Camera-type eye (tissue), 1 donor: ENCODE measurements at places on chromosomes 7 and 10. TPM values are rescaled to one million over a fixed set of nuclear protein-coding genes. Genes with fewer than 3 reads are reported as not detected.

Gene DDC
- total RNA-seq = 4.3 TPM

Gene EN2
- total RNA-seq = 0.11 TPM

Gene WDR91
- total RNA-seq = 19.0 TPM

Gene WDFY4
- 3.5 TPM for total RNA-seq

Gene CPEB3
- total RNA-seq = 18.1 TPM

Gene PDCD4
- 155 TPM for total RNA-seq

Gene KCND2
- total RNA-seq = 14.5 TPM

Gene COBL
- 22.3 TPM for total RNA-seq

Gene DIP2C
- total RNA-seq = 39.2 TPM

Gene FLNC
- total RNA-seq = 92.8 TPM

Gene DRGX
- total RNA-seq = 1.3 TPM

Gene MYL7
- total RNA-seq = not detected

Gene POMZP3
- 6.3 TPM for total RNA-seq

Gene AFAP1L2
- 19.6 TPM for total RNA-seq

Gene DNMBP
- 27.4 TPM for total RNA-seq

Gene NPC1L1
- total RNA-seq = not detected

Gene ASB10
- 0.44 TPM for total RNA-seq

Gene ASAH2
- 1.5 TPM for total RNA-seq

Gene FGL2
- total RNA-seq = 34.0 TPM

Gene VSTM4
- total RNA-seq = 30.1 TPM

Gene STARD3NL
- 51.0 TPM for total RNA-seq

Gene NUTM2D
- 5.1 TPM for total RNA-seq

Gene EIF4H
- total RNA-seq = 210 TPM

Gene TSPAN15
- total RNA-seq = 28.1 TPM

Gene KIAA1549
- total RNA-seq = 16.4 TPM

Gene GPR37
- 66.9 TPM for total RNA-seq
